Stimulated activated memory B cell treated with anti-CD40 and anti-IgM and Interleukin-4, amounts not matched to agents 10 μg/mL and 1 μg/mL and 100 μg/mL, for 72 hours (primary cell): ENCODE measurements at places on chromosomes 11 and 22.

GRCh38 chr22:33496112-33496511 lies 424.2 kb downstream of the LARGE1 start:
- no peak for ATAC-seq

DNA sequence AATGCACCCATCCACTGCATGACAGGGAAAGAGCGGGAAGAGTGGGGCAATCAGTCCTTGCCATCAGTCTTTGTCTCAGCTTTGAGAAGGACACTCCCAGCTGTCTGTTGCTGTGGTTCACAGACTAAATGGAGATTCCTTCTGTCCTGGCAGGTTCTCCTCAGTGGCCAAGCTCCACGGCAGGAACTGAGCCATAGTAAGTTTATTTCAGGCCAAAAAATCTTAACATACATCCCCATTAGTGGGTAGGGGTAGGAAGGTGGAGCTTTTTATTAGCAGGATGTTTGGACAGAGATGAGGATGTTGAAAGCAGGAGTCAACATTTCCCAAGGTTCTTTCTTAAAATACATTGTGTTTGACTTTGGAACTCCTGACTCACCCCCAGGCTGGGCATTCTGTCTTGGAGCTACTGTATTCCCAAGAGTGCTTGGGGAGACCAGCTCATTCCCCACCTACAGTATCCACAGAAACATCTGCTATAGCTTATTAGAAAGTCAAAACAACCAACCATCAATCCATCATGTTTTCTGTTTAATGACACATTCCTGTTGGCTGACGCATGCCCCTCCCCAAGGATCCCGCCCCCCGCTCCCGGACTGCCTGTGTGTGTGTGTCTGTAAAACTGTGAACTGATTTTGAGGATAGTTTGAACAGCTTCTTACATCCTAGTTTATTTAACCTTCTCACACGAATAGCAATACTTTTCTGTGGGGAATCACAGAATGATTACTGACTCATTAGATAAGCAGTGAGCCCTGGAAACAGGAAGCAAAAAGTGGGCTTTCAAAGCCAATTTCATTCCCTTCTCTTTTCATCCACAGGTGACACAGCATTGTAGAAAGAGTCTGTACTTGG lies 109.5 kb downstream of the CCDC81 start:
- no peak for ATAC-seq

DNA sequence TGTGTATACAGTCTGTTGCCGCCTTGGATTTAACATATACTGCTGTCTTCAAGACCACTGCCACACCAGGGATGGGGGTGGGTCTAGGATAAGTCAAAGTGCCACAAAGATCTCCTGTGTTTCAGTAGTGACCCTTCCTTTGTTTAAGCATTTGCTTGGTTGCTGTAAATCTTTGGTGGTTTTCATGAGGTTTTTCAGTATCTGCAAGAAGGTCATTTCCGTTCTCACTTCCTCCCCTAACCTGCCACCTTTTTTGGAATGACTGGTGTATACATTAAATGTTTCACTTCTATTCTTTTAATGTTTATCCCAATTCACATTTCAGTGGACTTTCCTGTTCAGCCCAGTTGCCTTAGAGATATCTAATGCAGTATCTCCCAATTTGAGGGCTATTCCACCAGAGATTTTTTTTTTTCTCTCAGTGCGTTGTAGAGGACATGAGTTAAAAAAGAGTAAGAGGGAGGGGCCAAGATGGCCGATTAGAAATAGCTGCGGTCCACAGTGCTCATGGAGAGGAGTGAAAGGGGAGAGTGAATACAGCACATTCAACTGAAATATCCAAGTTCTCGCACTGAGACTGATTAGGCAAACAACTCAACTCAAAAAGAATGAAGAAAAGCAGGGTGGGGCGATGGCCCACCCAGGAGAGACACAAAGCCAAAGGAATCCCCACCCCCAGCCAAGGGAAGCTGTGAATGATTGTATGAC lies 43.2 kb downstream of the USP47 start:
- peak; percentile 79 for ATAC-seq

- ATAC-seq = peak; percentile 22
Observed at GRCh38 chr11:2186669-2187279, 15.2 kb upstream of the TH start.

DNA sequence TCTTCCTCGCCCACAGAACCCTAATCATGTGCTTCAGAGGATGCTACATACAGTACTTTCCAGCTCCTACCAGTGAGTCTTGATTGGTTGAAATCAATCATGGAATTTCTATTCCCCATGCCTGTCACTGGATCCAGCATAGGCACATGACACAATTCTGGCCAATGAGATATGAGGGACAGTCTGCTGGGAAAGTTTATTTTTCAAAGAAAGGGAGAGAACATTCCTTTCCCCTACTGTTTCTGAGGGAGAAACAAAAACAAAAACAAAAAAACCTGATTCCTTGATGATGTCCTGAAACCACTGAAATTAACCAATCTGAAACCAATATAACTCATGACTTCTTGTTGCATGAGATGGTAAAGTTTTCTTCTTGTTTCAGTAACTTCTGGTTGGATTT lies 3.3 kb upstream of the RCN1 start:
- no peak for ATAC-seq

DNA sequence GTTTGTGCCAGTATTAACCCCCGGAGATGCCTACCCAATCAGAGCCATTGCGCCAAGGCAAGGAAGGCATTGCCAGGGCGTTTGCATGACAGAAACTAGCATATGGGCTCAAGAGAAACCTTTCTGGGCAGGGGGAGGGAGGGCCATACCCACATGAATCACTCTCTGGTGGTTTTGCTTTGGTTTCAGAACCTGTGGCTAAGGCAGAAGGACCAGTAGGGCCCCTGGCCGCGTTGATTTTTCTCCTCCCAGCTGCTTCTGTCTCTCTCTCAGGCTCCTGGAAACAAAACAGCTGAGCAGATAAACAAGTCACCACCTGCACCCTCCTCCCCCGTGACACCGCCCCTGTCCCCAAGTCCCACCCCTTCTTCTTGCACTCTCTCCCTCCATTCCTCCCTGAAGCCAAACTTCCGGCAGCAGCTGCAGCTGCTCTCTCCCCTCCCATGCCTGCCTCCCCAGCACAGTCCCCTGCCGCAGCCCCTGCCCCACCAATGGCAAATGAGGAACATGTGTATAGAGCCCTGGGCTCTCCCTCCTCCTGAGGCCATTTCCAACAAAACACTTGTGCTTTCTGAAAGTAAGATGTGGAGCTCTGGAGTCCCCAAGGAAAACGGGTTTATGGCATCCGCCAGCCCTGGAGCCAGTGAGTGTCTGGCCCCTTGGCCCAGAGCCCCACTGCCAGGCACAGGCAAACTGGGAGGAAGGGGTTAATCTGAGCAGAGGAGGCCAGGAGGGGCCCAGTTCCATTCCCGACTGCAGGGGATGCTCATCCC lies 39.0 kb upstream of the ADA2 start:
- peak; percentile 98 for ATAC-seq

GRCh38 chr11:14537134-14537599 lies 17.0 kb upstream of the PSMA1 start:
- ATAC-seq = peak; percentile 71

DNA sequence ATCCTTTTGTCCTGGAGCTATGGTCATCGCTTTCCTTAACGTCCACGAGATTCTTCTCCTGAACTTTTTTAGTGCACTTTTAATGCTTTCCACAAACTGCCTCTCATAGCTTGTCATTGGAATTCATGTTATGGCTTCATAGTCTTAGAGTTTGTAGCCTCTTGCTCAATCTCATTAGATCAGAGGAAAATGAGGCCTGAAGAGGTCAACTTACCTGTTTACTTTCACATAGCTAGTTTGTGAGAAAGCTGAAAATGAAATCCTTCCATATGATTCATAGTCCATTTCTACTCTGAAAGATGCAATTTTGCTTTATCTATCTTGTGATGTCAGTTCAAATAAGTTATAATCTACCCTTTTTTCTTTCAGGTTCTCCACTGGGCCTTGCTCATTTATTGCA lies 1747.2 kb upstream of the RAG2 start:
- no peak for ATAC-seq

GRCh38 chr11:129117595-129118350 lies 74.4 kb downstream of the ARHGAP32 start:
- ATAC-seq = no peak

GRCh38 chr11:77126156-77126775 lies 1.8 kb upstream of the MYO7A start:
- no peak for ATAC-seq

GRCh38 chr22:41828516-41828915 lies 4.4 kb upstream of the SREBF2 start:
- ATAC-seq = no peak

GRCh38 chr11:12461516-12461915 lies 84.1 kb downstream of the PARVA start:
- ATAC-seq = no peak

GRCh38 chr22:19448076-19448607 lies 631 bp upstream of the C22orf39 start:
- peak; percentile 85 for ATAC-seq

DNA sequence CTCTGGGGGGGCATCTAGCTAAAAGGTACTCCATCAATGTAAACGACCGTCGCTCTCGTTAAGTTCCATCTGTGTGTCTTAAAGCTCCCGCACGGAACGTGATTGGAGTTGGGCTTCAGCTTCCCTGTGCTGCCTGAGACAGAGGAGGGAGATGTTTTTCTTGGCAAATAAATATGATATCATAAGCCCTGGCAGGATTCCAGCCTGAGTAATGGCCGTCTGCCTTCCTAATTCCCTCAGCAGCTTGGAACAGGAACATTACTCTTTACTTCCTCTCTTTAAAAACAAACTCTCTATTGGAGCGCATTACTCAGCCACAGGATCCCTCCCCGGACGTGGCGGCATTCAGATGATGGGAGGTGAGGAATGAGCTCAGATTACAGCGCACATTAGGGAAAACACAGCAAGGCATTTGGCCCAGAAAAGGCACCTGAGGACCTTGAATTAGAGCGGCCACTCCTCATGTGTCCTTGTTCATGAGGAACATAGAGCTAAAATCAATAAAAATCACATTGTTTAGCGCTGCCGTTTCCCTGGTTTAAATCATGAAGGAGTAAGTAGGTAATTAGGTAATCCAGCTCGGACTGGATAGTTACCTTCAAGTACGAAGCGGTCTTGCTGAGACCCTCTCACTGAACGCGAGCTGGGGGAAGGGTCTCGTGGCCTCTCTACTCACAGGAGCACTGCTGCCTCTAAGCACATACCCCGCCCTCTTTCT lies 230.4 kb downstream of the ST3GAL4 start:
- ATAC-seq = no peak

- ATAC-seq = no peak
Observed at GRCh38 chr11:19374151-19374569, 133.4 kb upstream of the E2F8 start.

DNA sequence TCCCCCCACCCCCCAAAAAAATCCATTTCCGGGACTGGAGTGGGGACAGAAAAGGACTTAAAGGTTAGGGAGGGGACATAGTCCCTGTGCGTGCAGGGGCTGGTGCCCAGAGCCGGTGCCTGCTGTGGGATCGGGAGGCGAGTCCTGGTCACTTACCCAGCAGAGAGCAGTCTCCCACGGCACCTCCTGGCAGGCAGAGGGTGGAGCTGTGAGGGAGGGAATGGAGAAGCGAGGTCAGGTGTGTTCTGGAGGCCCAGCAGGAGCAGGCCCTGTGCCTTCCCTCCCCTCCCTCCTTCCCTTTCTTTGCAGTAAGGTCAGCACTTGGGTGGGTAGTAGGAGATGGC lies 28.4 kb downstream of the SHANK3 start:
- ATAC-seq = no peak

- ATAC-seq = no peak
Observed at GRCh38 chr11:12678991-12679390, 4.8 kb downstream of the TEAD1 start.

GRCh38 chr11:494761-495536 lies 12.1 kb downstream of the RNH1 start:
- no peak for ATAC-seq

DNA sequence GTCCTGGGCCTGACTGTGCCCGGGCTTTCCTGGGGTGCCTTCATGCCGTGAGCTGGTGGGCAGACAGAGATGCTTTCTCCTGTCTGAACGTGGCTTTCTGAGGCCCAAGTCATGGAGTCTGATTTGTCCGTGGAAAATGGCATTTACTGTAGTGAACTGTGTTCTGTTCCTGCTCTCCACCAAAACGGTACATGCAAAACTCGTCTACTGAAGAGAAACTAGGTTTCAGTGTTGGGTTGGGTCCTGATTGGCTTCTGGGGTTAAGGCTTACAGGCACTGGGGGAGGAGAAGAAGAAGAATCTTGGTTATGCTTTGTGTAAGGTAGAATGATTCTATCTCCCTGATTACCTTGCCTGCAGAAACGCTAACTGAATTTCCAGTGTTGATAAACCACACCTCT lies 541.7 kb downstream of the NTM start:
- no peak for ATAC-seq

DNA sequence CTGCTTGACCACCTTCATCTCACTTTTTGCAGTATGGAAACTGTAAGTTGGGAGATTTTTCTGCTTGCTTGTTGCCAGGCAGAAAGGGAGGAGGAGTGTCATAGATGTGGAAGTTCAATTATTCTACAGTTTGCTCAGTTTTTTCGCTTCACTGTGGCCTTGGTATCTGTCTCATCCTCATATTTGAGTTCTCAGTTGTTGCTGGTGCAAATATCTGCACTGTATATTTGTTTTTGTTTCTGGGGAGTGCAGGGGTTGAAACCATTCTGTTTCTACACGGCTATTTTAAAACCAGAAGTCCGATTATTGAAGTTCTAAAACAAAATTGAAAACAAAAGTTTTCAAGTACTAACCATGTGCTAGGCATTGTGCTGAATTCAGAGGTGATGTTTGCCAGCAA lies 153.4 kb downstream of the JRKL start:
- ATAC-seq = no peak

GRCh38 chr11:45041596-45041995 lies 90.9 kb upstream of the TP53I11 start:
- ATAC-seq = no peak

DNA sequence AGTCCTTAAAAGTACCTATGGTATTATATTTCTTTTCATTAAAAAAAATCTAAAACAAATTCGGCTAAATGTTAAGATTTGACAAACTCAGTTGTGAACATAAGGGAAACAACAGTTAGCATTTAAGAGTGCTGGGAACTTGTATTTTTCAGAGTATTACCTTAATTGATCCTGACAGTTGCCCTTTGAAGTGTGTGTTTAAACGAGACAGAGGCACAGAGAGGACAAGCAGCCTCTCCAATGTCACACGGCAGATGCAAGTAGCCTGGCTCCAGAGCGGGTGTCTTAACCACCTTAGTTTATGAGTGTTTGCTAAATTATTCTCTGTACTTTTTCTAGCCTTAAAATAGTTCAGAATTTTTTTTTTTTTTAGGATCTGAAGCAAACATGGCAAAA lies 80.9 kb downstream of the TIMP3 start:
- ATAC-seq = no peak

DNA sequence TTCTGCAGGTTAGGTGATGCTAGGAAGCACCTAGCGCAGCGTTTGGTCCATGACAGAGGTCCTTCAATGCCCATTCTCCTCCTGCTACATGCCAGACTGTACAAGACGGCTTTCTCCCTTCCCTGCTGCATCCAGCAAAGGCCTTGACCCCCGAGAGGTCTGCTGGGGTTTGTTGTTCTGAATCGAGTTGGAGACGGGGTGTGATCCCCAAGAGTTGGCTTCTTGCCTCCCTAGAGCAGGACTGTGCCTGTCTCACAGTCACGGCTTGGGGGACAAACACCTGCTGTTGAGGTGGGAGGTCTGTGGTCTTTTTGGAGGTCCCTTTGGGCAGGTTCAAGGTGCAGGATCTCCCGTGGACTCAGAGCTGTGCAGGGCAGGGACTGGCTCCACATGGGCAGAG lies 352.3 kb upstream of the B3GAT1 start:
- ATAC-seq = no peak
